Activated T-helper 1 cell treated with anti-CD3 and anti-CD28 coated beads, Interleukin-2, amount 50 U/mL, for 16 hours (primary cell): ENCODE measurements at places on chromosomes 7 and 10.

GRCh38 chr7:143910473-143911248 is 8.7 kb upstream of the TCAF1 start:
- DNase-seq = no peak

DNA sequence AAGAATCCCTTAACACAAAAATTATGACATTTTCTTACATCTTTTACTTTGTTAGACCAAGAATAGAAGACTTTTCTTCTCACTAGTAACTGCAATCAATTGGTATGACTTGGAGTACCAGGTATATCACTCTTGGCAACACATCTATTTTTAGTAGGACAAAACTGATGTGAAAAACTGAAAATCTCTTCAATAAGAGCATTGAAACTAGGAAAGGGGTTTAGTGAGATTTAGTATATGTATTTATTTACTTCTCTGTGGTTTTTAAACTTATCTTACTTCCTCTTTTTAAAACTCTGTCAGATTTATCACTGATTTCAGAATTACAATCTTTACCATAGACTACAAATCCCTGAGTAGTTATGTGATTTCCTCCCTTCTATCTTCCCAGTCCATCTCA is 366.2 kb downstream of the PCDH15 start:
- no peak for DNase-seq

GRCh38 chr7:79308192-79308591 is 145.3 kb downstream of the MAGI2 start:
- DNase-seq = no peak

GRCh38 chr7:71563276-71563675 is 431.3 kb downstream of the GALNT17 start:
- no peak for DNase-seq

DNA sequence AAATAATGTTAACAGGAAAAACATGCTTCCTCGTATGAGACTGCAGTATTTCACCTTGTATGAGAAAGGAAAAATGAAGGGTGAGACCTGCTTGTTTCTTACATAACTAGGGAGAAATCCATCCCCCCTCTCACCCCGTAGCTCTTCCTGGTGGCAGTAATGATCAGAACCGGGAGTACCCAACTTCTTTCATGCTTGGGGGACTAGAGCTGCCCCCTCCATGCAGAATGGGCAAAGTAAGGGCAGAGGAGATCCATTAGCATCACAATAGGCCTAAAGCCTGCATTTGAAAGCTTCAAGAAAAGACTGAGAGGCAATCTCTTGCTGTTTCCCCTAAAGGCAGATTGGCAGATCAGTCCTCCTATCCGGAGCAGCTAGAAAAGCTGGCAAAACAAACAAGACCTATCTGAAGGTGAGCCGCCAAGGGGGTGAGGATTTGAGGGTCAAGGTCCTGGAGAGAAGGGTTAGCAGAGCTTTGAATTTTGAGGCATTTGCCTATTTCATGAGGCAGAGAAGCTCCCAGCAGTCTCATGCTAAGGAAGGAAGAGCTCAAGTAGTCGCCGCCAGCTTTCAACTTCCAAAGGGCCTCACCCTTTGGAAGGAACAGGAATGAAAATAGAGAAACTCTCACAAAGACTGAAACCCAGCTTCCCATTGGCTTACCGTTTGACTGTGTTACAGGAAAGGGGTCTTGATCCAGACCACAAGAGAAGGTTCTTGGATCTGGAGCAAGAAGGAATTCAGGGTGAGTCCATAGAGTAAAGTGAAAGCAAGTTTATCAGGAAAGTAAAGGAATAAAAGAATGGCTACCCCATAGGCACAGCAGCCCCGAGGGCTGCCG is 36.2 kb downstream of the BAG3 start:
- no peak for DNase-seq

GRCh38 chr10:79936625-79937615 is 12.0 kb downstream of the SFTPD start:
- no peak for DNase-seq

- no peak for DNase-seq
Measured at GRCh38 chr10:2987185-2987768, 80.1 kb upstream of the PFKP start.

- no peak for DNase-seq
Measured at GRCh38 chr10:96548589-96548988, 34.9 kb upstream of the TLL2 start.

DNA sequence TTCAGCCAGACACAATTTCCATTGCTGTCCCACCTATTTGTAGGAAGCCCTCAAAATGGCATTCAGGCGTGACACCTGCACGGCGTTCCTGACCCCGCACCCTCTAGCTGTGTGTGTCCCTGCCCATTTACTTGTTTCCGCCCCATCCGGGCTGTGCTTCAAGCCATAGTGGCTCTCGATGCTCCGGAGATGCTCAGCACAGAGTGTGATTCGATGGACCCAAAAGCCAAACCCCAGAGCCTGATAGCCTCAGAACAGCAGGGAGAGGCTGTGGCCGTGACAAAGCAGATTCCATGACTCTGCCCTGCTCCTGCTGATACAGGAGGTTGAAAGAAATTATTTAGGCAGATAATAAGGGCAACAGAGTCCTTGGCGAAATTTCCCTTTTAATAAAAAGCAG is 13.4 kb downstream of the BUD31 start:
- no peak for DNase-seq

- DNase-seq = no peak
Measured at GRCh38 chr7:65265933-65266519, 107.6 kb upstream of the ZNF92 start.

DNA sequence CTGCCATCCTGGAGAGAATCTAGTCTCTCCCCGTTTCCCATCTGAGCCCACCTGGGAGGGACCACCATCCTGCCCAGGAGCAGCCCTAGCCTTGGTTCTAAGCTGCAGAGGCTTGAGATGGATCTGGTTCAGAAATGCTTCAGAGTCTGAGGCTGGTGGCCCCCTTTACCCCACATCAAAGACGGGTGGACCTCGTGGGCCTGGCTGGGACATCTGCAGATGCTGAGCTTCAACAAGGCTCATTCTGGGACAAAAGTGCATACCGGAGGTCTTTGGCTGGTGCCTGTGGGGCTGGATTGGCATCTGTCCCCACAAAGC is 4.9 kb upstream of the IRF5 start:
- no peak for DNase-seq

DNA sequence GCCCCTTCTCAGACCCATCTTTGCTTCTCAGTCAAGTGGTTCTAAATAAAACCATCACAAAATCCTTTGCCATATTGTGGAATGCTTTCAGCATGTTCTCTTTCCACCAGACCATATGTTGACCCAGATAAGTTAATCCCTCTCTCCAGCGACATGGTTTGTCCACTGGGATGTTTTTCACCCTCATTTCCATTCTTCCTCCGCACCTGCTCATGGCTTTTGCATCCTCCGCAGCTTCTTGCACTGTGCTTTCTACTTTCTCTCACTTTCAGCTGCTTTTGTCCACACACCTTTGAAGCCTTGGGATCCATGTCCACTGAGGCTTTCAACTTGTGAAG is 52.3 kb upstream of the WAC start:
- no peak for DNase-seq
